ENCODE measurements at places on chromosomes 16 and 17.
A peak's percentile ranks its signal among the peaks of the same experiment; 100 is the strongest.

GRCh38 chr17:35239823-35240222 is 3.0 kb upstream of the SLFN5 start:
- DNase-seq: no peak

GRCh38 chr17:36870720-36870999 is 66.6 kb upstream of the LHX1 start:
- DNase-seq: no peak

DNA sequence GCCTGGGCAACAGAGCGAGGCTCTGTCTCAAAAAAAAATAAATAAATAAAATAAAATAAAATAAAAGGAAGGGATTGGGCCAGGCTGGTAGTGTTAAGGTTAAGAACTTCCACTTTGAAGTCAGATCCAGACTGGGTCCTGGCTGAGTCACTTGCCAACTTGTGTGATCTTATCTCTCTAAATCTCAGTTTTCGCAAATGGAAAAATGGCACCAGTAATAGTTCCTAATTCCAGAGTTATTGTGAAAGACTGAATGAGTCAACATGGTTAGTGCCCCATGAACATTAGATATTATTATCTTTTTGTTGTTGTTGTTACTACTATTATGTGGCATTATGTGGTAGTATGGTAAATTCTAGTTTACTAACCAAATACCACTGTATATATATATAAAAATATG is 188.0 kb upstream of the AXIN2 start:
- no peak for DNase-seq

DNA sequence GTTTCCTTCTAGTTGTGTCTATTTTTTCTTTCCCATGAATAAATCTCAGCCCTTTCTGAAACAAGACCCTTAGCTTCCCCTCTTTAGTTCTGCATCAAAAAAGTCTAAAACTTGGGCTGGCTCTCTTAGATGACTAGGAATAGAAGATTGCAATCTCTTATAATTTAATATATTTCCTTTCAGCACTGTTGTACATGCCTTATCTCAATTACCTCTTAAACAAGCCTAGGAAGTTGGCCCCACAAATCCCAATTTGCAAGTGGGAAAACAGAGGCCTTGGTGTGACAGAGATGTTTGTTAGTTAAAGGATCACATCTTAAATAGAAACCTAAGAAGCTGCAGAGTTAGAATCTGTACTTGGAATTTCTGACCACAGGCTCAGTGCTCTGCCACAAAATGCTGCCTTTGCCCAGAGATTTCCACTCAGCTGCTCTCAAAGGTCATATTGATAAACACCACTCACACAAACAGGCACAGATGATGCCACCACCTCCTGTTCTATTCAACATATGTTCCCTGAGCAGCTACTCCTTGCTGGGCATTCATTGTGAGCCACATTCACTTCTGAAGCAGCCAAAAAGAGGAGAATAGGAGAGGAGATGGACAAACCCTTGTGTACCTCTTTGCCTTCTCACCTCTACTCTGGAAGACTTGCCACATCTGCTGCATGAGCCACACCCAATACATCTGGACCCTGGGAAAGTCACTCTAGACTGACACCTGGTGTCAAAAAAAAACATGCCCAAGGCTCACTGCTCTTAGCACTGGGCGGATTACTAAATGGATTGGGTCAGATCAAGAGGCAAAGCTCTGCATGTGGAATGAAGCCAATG is 5.5 kb downstream of the CCDC182 start:
- peak; percentile 13 for DNase-seq

DNA sequence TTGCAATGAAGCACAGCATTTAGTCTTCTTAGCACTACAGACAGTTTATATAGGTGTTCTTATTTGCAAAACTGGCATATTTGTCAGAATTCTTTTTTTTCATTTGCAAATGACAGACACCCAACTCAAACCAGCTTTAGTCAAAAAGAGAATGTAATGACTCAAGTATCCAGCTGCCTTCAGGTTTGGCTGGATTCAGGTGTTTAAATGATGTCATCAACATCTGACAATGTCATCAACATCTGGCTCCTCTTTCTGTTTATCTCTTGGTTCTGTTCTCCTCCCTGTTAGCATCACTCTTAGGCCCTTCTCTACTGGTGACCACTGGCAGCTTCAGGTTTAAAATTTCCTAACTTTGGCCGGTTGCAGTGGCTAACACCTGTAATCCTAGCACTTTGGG is 18.9 kb downstream of the TMC5 start:
- no peak for DNase-seq

- no peak for DNase-seq
Measured at GRCh38 chr17:55584055-55584685, 72.9 kb upstream of the SMIM36 start.

DNA sequence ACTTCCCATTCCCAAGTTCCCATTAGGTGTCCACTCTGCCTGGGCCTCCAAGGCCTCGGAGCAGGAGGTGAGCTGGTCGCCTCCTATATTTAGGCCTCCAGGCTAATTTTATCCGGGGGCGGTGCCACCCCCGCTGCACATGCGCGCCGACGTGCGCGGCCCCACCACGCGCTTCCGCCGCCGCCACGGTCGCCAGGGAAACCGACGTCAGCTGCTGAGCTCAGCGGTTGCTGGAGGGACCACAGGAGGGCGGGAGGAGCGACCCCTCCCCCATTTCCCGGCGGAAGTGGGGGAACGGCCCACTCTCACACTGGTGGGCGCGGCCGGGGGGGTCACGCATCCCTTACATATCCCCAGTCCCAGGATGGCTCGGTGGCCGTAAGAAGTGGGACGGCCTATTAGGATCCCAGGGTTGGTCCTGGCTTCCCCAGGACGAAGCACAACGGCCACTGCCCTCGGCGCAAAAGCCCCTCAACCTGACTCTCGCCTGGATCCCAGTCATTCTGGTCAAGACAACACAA is 1.0 kb downstream of the PER1 start:
- DNase-seq: peak; percentile 78

- no peak for DNase-seq
Measured at GRCh38 chr16:86565644-86566511, 751 bp upstream of the FOXC2 start.
